ENCODE measurements at places on chromosomes 6 and 20.

DNA sequence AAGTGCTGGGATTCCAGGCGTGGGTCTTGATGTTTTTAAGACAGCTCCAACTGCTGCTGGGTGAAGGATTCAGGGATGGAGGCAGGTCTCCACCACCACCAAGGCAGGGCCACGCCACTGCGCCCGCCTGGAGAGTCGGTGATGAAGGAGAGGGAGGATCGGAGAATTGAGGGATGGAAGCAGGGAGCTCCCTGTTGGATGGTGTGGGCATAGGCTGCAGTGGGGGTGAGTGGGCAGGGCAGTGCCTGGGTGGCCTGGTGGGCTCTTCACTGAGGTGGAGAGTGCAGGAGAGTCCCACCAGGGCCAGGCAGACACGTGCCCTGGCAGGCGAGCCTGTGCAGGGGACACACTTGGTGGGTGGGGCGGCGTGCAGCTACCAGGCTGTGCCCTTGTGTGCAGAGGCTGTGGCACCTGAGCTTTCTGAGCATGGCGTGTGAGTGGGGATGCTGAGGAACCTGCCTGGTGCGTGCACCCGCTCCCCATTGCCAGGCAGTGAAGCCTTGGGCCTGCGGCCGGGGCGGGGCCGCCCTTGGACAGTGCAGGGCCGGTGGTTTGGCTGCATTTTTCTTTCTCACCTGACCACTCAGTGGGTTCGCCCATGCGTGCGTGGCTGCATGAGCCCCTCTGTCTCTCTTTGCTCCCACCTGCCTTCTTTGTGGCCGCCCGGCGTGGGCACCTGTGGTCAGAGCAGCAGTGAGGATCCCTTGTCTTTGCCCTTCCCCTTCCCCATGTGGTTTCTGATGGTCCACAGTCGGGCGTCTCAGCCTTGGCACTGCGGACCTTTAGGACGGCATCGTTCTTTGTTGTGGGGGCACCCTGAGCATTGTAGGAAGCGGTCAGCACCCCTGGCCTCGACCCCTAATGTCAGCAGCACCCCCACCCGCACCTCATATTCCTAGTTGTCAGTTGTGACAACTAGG lies 11.3 kb downstream of the RBM38 start:
- DNase-seq: no peak

- DNase-seq: no peak
Measured at GRCh38 chr20:60172346-60172984, 214.2 kb downstream of the CDH26 start.

DNA sequence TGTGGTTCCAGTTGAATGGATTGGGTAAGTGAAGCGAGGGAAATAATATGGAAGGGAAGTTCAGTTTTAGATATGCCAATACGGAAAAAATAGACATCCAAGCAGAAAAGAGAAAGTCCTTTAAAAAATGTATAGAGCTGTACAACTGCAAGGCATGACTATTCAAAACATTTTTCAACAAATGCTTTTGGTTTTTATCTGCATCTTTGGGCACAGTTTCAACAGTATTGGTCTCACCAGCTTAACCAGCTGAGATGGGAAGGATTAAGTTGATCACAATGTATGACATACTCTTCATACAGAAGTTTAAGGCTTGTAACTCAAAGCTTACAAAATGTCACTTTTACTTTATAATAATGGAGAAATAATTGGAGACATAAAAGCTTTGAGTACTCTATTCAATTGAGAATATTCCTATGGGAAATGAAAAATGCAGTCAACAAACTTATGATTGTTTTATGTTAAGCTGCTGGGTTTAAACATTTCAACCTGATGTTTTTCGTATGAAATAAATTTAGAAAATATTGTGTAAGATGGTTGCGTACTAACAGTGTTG lies 16.3 kb upstream of the UTRN start:
- no peak for DNase-seq

DNA sequence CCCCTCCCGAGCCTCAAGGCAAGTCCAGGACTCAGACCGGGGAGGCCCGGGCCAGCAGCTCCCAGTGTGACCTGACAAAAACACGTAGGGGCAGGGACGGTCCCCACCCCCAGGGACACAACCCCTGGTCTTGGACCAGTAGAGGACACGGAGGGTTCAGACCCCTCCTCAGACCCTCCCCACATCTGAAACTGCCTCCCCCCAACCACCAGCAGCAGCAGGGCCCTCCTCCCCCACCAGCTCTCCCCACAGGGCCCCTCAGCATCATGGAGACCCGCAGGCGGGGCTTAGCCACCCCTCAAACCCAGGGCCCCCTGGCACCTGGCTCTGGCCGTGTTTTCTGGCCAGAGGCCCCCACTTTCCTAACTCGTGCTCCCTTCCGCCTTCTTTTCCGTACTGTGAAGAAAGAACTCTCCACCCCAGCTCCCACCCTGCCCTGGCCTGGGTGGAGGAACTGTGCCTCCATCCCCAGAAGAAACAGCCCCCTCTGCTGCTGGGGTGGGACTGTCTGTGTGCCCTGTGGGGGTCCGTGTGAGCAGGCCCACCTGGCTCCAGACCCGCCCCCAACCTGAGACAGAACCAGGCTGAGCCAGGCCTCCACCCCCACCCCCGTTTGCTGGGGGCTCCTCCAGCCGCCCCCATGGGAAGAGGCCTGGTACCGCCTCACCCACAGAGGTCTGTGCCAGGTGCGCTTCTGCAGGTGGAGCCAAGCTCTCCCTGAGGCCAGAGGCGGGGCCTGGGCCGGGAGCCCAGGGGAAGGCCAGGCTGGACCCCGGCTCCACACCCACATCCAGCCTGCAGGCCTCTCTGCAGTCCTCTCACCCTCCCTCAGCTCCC lies 39.0 kb upstream of the MDFI start:
- DNase-seq: no peak

DNA sequence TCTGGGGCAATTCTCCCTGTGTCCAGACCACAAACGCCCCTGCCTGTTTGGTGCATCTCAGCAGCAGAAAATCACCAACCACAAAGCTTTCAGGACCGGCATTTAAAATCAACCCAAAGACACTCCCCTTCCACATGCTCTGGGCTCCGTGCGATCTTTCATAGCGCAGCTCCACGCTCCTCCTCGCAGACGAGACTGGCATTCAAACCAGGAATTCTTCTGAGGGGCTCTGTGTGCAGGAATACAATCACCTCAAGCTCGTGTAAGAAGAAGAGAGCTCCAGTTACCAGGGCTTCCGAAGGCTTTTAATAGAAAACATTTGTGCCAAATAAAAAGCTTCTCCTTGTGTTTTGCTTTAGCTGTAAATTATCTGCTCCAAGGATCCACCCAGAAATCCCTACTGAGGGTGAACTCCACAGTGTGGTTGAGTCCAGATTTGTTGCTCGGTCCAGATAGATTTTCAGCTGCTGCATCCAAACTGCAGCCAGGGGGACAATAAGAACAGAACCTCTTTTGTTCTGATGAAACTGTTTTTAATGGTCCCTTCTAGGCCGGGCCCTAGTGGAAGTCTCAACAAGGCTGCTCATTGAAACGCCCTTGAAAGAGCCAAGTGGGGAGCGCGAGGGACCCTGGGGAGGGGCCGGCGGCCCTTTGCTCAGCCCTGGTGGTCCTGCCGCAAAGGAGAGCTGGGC lies 16.4 kb upstream of the BMP7 start:
- DNase-seq: no peak

- no peak for DNase-seq
Measured at GRCh38 chr6:89530982-89531381, 98.0 kb downstream of the ANKRD6 start.

DNA sequence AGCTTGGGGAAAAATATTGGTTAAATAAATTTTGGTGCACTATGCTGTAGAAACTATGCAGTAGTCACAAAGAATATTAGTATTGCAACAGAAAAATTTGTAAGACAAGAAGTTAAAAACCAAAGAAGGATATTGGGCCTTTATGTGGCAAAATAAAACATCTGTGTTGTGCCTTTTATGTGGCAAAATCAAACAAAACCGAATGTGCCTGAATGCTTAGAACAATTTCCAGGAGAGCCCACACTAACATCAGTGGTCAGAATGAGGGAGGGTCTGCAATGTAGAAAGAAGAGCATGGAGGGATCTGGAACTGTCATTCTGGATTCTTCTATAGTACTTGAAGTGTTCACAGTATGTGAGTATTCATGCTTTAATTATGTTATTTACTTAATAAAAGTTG lies 75.2 kb downstream of the L3MBTL3 start:
- no peak for DNase-seq

DNA sequence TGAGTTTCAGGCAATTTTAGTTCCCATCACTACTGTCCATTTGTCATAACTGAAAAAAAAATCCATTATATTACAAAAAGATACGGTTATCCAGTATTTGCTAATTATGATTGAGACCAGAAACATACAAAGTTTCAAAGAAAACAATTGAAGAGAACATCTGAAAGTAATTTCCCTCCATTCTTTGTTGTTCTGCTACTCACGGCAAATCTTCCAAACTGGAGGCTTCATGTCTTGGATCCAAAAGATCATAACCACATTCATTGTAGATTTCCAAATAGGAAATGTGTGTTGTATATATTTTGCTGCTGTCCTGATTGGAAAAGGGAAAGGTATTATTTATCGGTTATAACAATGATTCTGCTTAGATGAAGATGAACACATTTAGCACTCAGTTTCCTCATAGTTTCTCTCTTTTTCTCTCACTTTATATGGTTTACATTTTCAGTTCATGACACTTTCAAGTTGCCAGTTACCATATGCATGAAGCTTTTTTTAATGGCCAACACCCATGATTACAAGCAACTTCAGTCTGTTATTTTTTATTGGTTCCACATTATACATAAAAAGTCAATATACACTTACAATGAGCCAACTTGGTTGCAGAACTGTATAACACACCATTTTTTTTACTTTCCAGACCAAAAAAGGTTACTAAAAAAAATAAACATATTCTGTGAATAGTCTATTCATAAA lies 90.4 kb downstream of the KIF6 start:
- no peak for DNase-seq

DNA sequence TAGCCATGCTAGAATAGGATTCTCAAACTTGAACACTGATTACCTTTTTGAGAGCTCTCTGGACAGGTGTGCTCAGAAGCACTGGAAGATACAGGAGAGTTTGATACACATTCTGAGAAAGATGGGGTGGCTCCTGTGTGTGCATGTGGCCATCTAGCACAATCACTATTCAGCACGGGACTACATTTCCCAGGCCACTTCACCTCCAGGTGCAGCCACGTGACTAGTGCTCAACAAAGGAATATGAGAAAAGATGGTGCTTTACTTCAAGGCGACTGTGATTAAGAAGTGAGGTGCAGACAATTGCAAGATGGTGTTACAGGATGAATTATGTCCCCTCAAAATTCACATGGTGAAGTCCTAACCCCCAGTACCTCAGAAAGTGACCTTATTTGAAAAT lies 103.8 kb downstream of the BACH2 start:
- DNase-seq: no peak

- peak; percentile 51 for DNase-seq
Measured at GRCh38 chr6:37102299-37103168, 67.4 kb upstream of the PIM1 start.

- no peak for DNase-seq
Measured at GRCh38 chr6:44561832-44562665, 174.5 kb downstream of the CDC5L start.

DNA sequence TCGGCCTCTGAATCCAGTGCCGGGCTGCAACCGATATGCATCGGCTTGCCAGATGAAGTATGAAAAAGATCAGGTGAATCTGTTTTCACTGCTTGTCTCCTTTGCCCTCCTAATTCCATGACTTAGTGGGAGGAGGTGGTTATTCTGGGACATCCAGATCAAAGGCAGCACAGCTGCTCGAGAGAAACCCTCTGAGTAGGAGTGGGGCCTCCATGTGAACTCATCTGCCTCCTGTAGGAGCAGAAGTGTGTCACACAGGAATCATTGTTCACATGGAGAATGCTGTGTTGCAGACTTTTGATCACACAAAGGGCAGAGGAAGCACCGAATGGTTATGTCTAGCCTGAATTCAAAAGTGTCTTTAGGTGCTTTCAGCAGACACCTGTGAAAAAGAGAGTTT lies 73.1 kb upstream of the SLC22A1 start:
- DNase-seq: no peak

DNA sequence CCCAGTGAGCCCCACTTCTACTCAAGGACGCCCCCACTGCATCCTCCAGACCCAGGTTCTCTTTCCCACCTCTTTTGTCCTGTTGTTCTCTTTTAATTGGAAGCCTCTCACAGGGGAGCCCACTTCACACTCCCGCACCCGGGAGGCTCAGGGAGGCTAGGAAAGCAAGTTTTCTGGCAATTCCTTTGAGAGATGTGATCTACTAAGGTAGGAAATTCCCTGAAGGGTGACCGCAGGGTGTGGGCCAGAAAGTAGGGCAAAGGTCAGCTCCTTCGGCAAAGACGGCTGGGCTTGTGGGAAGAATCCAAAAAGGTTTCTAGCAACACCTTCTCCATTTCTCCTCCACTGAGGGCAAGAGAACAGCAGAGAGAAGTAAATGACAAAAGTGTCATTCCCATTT lies 98.1 kb upstream of the PTPN1 start:
- DNase-seq: no peak

- no peak for DNase-seq
Measured at GRCh38 chr6:113143206-113143605, 713.9 kb upstream of the MARCKS start.

DNA sequence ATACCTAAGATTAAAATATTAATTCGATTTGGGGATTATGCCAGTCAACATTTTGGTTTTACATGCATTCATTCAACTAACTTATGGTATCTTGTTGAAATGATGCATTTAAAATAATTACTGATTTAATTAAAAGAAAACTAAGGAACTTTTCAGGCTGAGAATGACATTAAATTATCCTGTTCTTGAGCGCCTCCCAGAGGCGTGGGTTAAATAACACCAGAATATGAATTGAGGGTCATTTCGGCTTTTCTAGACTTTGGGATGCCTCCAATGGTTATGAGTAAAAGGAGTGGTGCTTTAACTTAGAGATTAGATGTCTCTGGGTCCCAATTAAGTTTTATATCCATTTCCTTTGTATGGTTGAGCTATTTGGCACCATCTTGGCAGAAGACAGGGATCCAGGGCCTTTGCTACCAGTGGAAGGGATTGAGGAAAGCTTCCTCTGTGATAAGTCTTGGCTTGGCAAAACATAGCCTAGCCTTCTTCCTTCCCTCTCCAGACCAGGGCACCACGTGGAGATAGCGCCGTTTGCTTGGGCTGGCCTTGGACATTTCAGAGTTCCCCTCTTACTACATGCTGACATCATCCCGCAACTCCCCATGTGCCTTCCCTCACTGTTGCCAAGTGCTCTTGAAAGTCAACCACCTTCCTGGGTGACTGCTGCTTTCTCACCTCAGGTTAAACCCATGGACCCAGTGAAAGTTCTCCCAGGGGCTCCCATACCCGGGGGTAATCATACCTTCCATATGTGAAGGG lies 28.7 kb downstream of the GNAS start:
- DNase-seq: no peak

DNA sequence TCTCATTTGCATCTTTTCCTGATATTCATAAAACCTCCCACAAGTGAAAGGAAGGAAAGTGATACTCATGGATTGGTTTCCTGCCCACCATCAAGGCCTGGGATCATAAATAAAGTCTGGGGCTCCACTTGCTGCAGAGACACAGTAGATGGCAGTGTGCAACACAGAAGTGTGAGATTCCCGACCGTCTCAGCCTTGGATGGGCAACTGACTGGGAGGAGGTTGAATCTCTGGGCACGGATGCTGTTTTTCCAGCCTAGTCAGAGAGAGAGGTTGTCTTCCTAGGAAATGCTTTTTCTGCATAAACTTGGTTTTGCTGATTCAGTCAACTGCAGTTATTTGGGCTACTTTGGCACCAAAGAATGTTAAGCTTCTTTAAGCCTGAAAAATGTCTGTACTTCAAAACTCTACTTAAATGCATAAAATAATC lies 9.9 kb upstream of the RFPL4B start:
- DNase-seq: no peak

All from activated CD4-positive, alpha-beta T cell treated with anti-CD3 and anti-CD28 coated beads, Interleukin-2, amount 50 U/mL, for 24 hours (primary cell).